ENCODE measurements at places on chromosomes 11 and 22. TPM values are rescaled to one million over a fixed set of nuclear protein-coding genes. Genes with fewer than 3 reads are reported as not detected.
A peak's percentile ranks its signal among the peaks of the same experiment; 100 is the strongest.

UPK2 gene
- total RNA-seq: not detected

DNA sequence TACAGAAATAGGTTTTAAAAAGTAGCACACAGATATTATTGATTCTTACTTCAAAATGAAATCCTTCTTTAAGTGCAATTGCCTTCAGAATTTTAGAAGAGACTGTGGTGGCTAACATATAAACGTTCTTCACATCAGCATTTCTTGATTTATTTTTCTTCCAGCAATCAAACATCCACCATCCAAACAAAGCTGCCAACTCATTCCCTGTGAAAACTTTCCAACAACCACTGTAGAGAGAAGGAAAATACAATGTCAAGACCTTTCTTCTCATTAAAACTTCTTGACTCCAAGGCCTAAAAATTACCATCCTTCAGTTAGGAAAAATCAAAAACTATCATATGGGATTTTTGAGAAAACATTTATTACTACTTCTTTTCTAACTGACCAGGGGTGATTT, 34.0 kb upstream of the P4HA3 start:
- H3K27ac ChIP-seq: no peak overlapping the region
- no peak overlapping the region for H3K4me3 ChIP-seq
- no peaks in the 10 kb centered on the region for H3K27me3 ChIP-seq

GRCh38 chr11:47317064-47317828, 35.3 kb downstream of the MYBPC3 start:
- H3K36me3 ChIP-seq: peaks cover 85% of the 10 kb centered on the region
- no peak for DNase-seq
- no peak overlapping the region for H3K4me3 ChIP-seq
- H3K4me1 ChIP-seq: no peaks in the 10 kb centered on the region
- no peaks in the 10 kb centered on the region for H3K27me3 ChIP-seq

DNA sequence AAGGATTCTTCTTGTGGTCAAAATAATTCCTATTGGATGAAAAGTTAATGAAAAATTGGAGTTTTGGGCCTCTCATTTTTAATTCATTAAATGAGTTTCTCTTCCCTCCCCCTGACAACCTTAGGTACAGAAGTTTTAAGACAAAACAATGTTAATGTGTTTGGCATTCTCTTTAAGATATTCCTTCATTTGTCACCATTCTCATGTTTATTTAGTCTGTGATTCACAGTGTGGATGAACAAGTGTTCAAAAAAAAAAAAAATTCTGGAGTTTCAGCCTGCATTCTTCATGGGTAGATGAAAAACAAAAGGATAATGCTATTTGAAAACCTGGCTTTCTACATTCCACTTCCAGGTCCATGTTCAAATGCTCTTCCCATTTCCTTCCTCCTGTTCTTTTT, 172.6 kb upstream of the LUZP2 start:
- H3K36me3 ChIP-seq: no peaks in the 10 kb centered on the region
- H3K27ac ChIP-seq: no peak overlapping the region

DNA sequence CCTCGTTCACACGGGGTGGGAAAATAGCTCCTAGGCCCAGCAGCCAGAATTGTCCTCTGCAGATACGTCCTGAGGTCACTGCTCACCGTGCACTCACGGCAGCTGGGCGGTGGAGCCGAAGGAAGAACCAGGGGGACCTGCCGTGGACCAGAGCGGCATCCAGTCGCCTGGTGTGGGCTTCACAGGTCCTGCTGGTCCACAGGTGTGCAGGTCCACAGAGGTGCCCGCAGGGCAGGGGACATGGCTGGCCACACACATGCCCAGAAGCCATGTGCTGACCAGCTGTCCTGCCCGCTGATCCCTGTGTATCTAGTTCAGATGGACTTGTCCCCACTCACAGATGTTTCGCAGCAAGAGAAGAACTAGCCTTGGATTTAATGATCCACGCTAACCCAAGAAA, 10.6 kb upstream of the PKP3 start:
- peaks cover 4% of the 10 kb centered on the region for H3K27me3 ChIP-seq
- no peak for DNase-seq
- H3K36me3 ChIP-seq: no peaks in the 10 kb centered on the region
- H3K4me3 ChIP-seq: no peak overlapping the region
- H3K4me1 ChIP-seq: no peaks in the 10 kb centered on the region

GRCh38 chr11:8330896-8331295, 67.2 kb upstream of the LMO1 start:
- no peaks in the 10 kb centered on the region for H3K27me3 ChIP-seq
- no peak overlapping the region for H3K4me3 ChIP-seq
- H3K4me1 ChIP-seq: peaks cover 14% of the 10 kb centered on the region
- H3K36me3 ChIP-seq: no peaks in the 10 kb centered on the region

- H3K4me1 ChIP-seq: peaks cover 3% of the 10 kb centered on the region
- H3K4me3 ChIP-seq: no peak overlapping the region
- DNase-seq: no peak
- H3K27me3 ChIP-seq: no peaks in the 10 kb centered on the region
These were observed 12.8 kb downstream of the BMAL1 start for GRCh38 chr11:13290221-13290980.

- H3K36me3 ChIP-seq: no peaks in the 10 kb centered on the region
- H3K4me3 ChIP-seq: peak overlapping the region; percentile 74
- peaks cover 11% of the 10 kb centered on the region for H3K4me1 ChIP-seq
- DNase-seq: no peak
- H3K27ac ChIP-seq: peak overlapping the region; percentile 95
These were observed 700 bp upstream of the STX3 start for GRCh38 chr11:59754494-59754858.

DNA sequence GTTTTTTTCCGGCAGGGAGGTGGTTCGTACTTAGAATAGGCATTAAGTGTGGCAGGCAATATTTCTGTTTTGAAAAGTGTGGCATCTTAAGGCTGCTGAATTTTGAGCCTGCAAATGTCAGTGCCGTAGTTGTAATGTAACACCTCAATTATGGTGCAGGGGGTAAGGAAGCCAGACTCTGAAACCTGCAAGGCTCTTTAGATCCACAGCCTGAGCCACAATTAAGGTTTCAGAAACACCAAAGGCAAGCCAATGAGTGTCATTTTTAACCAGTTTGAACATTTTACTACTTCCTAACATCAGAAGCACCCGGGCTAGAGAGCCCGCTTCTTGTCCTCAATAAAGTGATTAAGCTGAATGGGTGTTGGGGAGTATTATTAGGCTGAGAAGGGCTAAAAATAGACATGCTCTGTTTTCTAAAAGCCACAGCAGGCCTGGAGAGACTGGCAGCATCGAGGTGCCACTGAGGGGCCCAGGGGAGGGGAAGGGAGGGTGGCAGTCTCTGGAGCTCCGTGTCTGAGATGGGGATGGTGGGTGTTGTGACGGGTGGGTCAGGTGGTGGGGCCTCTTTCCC, 113.4 kb downstream of the ZBTB16 start:
- H3K27ac ChIP-seq: peak overlapping the region; percentile 68
- peaks cover 84% of the 10 kb centered on the region for H3K4me1 ChIP-seq
- no peak for DNase-seq
- peaks cover 48% of the 10 kb centered on the region for H3K27me3 ChIP-seq
- peaks cover 14% of the 10 kb centered on the region for H3K36me3 ChIP-seq

- no peak overlapping the region for H3K27ac ChIP-seq
- peaks cover 57% of the 10 kb centered on the region for H3K36me3 ChIP-seq
- no peak overlapping the region for H3K4me3 ChIP-seq
- H3K4me1 ChIP-seq: peaks cover 7% of the 10 kb centered on the region
- H3K27me3 ChIP-seq: no peaks in the 10 kb centered on the region
- DNase-seq: no peak
These were observed 28.0 kb upstream of the CRKL start for GRCh38 chr22:20889025-20889704.

- H3K36me3 ChIP-seq: no peaks in the 10 kb centered on the region
- no peak overlapping the region for H3K4me3 ChIP-seq
- no peak overlapping the region for H3K27ac ChIP-seq
- peaks cover 13% of the 10 kb centered on the region for H3K4me1 ChIP-seq
These were observed 59.4 kb upstream of the A4GALT start for GRCh38 chr22:42780070-42780540.

GRCh38 chr11:122724520-122724919, 69.0 kb downstream of the UBASH3B start:
- H3K27me3 ChIP-seq: no peaks in the 10 kb centered on the region
- no peak for DNase-seq
- H3K36me3 ChIP-seq: no peaks in the 10 kb centered on the region
- H3K27ac ChIP-seq: no peak overlapping the region
- H3K4me1 ChIP-seq: peaks cover 32% of the 10 kb centered on the region

GRCh38 chr22:22168190-22168940, 76.2 kb upstream of the VPREB1 start:
- no peak overlapping the region for H3K4me3 ChIP-seq
- no peaks in the 10 kb centered on the region for H3K36me3 ChIP-seq
- peaks cover 4% of the 10 kb centered on the region for H3K4me1 ChIP-seq
- DNase-seq: no peak
- H3K27me3 ChIP-seq: no peaks in the 10 kb centered on the region

GRCh38 chr11:17331669-17332068, 19.9 kb upstream of the NCR3LG1 start:
- no peak overlapping the region for H3K27ac ChIP-seq
- H3K4me3 ChIP-seq: no peak overlapping the region
- no peaks in the 10 kb centered on the region for H3K4me1 ChIP-seq
- DNase-seq: no peak
- H3K36me3 ChIP-seq: no peaks in the 10 kb centered on the region

DNA sequence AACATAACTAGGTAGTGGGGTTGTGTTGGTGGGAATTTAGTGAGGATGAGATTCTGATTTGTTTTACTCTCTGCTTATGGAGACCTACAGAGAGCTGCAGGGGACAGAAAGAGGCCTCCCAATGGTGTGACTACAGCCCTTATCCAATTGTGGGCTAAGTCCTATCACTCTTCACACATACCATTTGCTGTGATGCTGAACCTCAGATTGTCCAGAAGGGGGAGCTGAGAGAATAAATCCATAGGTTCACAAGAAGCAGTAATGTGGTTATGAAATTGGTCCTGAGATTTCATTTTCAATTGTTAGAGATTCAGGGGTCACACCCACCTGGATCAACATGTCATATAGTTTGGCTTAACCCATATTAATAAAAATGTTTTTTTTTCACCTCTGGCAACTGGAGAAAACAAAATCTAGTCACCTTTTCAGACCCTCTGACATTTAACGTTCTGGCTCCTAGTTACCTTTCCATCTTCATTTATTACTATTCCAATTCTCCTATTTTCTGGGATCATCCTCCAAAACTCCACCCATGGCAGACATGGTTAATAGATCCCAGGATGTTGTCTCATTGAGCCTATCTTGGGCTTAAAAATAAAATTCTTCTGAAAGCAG, 53.3 kb upstream of the PTPN5 start:
- H3K36me3 ChIP-seq: no peaks in the 10 kb centered on the region
- H3K27me3 ChIP-seq: no peaks in the 10 kb centered on the region
- no peak for DNase-seq
- no peaks in the 10 kb centered on the region for H3K4me1 ChIP-seq
- H3K4me3 ChIP-seq: no peak overlapping the region

- H3K27ac ChIP-seq: no peak overlapping the region
- no peaks in the 10 kb centered on the region for H3K4me1 ChIP-seq
- H3K4me3 ChIP-seq: no peak overlapping the region
- DNase-seq: no peak
These were observed 111.5 kb upstream of the E2F8 start for GRCh38 chr11:19352072-19352770.

POLR2F gene
- total RNA-seq: 31.7 TPM

SCN3B gene
- 3.4 TPM for total RNA-seq

DNA sequence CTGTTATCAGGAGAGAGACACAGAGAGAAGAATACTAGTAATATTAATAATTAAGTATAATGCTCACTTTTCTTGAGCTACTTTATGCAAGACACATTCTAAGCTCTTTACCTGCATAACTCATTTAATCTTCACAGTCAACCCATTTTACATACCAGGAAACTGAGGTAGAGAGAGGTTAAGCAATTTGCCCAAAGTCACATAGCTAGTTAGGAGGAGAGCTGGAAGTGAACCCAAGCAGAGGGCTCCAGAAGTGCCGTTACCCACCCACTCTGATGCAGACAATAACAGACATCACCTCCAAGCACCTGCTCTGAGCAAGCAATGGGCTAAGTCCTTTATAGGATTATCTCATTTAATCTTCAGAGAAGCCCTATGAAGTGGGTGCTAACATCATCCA, 24.8 kb downstream of the MICAL2 start:
- H3K27me3 ChIP-seq: no peaks in the 10 kb centered on the region
- H3K27ac ChIP-seq: no peak overlapping the region
- no peak for DNase-seq

- no peak for DNase-seq
- H3K27me3 ChIP-seq: no peaks in the 10 kb centered on the region
- H3K36me3 ChIP-seq: no peaks in the 10 kb centered on the region
- no peak overlapping the region for H3K27ac ChIP-seq
- H3K4me3 ChIP-seq: no peak overlapping the region
These were observed 39.6 kb downstream of the ARHGAP42 start for GRCh38 chr11:100726680-100727079.

DNA sequence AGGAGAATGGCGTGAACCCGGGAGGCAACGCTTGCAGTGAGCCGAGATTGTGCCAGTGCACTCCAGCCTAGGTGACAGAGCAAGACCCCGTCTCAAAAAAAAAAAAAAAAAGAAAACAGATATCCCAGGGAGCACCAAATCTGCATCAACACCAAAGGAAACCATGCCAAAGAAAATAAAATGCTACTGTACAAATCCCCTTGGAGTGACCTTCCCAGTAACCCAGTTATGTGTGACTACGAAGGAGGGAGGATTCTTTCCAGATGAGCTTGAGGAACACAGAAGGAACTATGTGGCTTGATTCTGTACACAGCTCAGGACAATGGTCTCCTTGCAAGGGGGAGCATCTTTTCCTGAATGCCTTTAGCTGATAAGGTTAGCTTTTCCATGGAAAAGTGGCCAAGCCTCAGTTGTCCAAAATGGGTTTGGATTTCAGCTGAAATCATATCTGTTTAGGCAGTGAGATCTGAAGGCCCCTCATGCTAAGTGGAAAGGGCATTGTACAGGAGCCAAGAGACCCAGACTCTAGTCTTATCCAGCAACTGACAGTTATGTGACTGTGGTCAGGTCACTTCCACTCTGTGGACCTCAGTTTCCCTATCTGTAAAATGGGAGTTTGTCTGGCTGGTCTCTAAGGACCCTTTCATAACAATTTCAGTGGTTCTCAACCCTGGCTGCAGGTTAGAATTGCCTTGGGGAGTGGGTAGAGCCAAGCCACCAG, 87.6 kb upstream of the TIMP3 start:
- no peaks in the 10 kb centered on the region for H3K36me3 ChIP-seq
- no peak overlapping the region for H3K4me3 ChIP-seq
- DNase-seq: no peak
- H3K27me3 ChIP-seq: no peaks in the 10 kb centered on the region
- no peak overlapping the region for H3K27ac ChIP-seq

- H3K36me3 ChIP-seq: peaks cover 9% of the 10 kb centered on the region
- peaks cover 42% of the 10 kb centered on the region for H3K4me1 ChIP-seq
- no peak for DNase-seq
- no peak overlapping the region for H3K4me3 ChIP-seq
- H3K27ac ChIP-seq: peak overlapping the region; percentile 61
- H3K27me3 ChIP-seq: no peaks in the 10 kb centered on the region
These were observed 31.0 kb upstream of the HMOX1 start for GRCh38 chr22:35349704-35350538.

DNA sequence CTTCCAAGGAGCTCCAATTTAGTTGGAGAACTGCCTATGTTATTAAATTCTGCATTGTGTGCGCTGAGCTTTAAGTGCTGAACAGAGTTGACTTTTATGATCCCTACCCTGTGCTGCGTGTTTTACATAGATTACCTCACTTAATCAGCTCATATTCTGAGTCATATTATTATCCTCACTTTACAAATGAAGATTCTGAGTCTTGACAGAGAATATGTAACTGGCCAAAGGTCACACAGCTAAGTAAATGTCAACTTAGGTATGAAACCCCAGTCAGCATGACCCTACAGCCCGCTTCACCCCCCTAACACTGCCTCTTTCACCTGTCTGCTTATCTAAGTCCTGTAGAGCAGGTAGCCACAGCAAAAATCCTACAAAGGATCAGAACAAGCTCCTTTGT, 19.8 kb upstream of the TMPRSS5 start:
- H3K4me3 ChIP-seq: no peak overlapping the region
- no peaks in the 10 kb centered on the region for H3K4me1 ChIP-seq
